ENCODE measurements at places on chromosomes 11 and 22. TPM values are rescaled to one million over a fixed set of nuclear protein-coding genes. Genes with fewer than 3 reads are reported as not detected.

The MAP4K2 gene
- 7.7 TPM for total RNA-seq

GRCh38 chr11:36233204-36233603 lies 56.0 kb downstream of the COMMD9 start:
- no peak for DNase-seq

GRCh38 chr22:19903031-19903430 lies 38.5 kb upstream of the COMT start:
- no peak for DNase-seq

- DNase-seq = no peak
Measured at GRCh38 chr11:94106716-94107115, 21.9 kb upstream of the PANX1 start.

DNA sequence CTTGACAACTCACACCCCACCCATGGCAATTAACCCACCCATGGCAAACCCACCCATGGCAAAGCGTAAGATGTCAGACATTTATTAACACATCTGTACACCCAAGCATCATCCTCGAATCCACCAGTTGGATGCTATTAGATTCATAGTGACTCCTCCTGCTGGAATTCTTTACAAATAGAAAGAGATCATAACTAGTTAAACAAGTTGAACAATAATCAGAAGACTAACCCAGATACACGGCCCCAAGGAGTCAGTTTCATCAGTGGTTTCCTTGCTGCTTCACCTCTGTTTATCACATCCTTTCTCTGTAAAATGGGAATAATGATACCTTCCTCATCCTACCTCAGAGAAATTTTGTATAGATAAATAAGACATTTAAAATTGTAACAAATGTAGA lies 5.1 kb downstream of the GTPBP1 start:
- DNase-seq = no peak

DNA sequence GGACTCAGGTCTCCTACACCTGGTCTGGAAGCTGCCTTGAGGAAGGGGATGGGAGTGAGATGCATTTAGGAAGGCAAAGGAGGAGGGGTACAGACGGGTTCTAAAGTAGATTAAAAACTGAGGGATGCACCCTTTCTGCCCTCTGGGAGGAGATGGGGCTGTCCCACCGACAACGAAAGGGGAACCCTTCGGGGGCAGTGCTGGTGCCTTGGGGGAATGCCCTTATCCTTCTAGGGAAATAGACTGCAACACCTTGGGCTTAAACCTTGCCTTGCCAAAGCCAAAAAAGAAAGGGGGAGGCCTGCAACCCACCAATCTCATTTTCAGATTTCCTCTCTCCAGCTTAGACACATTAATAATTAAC lies 89.8 kb downstream of the PLEKHA7 start:
- no peak for DNase-seq

DNA sequence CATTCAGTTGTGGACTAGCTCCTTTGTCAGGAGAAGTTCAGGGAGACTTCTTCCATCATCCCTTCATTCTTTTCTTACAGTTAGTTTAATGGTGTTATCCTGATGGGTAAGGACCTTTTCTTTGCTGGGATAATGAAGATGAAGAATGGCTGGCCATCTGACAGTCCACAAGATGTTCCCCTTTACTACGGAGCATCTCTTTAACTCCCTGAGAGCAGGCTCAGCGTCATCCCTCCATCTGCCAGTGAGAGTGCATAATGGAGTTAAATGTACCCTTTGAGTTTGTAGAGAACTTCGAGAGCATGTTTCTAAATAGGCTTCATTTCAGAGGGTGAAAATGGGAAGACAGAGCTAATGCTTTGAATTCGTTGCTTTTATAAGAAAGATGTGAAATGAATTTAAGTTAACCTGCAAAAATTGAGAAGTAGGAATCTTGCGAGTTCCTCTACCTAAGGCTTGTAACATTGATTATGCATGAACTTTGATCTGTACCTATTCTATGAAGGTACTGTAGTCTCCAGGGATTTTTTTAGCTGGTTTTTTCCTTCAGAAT lies 1.7 kb downstream of the EP300 start:
- DNase-seq = no peak

DNA sequence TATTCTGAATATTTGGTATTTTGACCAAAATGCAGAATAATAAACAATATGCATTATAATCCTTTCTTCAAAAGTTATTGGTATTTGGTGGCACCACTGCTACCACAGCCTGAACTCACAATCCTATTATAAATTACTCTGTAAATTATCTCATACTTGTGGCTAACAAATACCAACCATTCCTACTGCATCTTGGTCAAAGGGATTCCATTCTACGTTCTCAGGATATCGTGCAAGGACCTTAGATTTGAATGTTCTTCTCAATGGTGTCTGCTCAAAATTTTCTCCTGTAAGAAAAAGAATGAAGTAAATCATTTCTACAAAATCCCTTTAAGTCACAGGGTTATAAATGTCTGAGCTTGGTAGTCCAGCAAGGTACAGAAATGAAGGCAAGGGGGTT lies 58.7 kb downstream of the DENND5A start:
- DNase-seq = no peak

DNA sequence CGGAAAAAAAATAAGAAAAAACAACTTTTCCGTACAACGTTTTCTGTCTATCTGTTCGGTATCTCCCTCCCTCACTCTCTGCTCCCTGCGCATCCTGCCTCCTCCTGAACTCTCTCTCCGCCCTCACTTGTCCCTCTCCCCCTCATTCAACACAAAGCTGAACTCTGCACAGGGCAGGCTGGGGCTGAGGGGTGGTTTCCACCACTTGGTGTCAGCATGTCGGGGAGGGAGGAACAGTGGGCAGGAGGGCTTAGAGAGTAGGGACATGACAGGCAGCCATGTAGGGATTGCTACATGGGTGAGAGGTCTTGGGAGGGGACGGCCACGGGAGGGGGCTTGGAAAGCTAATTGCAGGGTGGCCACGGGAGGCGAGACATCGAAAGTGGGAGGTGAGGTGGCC lies 17.6 kb downstream of the SLC22A12 start:
- no peak for DNase-seq

The ANO5 gene
- 68.9 TPM for total RNA-seq

DNA sequence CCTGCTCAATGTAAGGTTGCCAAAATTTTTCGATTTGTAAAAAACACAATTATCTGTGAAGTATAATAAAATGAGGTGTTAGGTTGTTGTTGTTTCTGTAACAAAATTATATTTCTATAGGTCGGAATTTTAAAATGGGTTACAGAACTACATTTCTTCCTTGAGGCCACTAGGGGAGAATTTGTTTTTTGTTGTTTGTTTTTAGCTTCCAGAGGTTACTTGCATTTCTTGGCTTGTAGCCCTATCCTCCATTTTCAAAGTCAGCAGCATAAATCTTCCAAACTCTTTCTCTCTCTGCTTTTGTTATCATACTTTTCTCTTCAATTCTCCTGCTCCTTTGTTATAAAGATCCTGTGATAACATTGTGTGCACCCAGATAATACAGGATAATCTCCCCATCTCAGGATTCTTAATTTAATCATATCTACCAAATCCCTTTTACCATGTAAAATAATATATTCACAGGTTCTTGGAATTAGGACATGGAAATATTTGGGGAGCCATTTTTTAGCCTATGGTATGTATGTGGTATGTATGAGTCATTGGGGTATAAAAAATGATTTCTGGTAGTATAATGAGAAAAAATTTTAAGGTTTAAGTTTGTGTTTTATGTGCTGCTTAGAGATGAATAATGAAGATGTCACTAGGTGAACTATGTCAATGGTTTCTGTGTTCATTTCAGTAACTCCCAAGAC lies 9.4 kb upstream of the PATL1 start:
- no peak for DNase-seq

The OR51M1 gene
- not detected for total RNA-seq

DNA sequence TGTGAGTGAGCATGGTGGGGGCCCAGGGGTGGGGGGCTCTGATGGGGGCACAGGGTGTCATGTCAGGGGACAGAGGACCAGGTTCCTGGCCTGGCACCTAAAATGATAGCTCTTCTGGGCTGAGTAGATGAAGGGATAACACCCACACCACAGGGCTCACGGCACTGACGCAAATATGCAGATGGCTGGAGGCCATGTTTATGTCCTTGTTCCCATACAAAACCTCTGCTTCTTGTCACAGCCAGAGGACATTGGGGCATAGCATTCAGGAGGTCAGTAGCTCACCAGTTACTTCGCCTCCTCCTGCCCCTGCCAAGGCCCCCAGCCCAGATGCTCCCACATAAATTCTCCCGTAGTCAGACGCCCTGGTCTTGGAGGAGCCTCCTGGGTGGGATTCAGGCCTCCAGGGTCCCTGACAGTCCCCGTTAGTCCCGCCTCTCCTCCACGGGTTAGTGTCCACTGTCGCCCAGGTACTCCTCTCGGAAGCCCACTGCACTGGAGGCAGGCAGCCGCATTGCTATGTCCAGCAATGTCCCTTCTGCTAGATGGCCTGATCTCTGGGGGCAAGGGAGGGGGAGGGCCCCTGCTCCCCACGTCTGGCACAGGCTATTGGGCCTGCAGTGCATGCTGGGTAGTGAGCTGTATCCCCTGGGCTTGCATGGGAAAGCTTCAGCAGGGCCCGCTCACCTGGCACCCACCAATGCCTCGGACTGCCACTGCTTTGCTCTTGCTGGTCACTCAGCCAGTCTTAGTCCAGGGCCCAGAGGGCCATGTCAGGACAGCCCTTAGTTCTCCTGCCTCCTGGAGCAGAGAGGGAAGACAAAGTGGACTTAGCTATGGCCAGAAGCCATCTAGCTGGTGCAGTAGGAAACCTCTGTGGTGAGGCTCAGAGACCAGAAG lies 75.6 kb upstream of the MYOD1 start:
- no peak for DNase-seq

- peak; percentile 90 for DNase-seq
Measured at GRCh38 chr22:21982338-21982965, at the start of gene TOP3B. Gene TOP3B (minus strand): TSS chr22:21982787. CDS start chr22:21975709, 7,078 bp downstream.

DNA sequence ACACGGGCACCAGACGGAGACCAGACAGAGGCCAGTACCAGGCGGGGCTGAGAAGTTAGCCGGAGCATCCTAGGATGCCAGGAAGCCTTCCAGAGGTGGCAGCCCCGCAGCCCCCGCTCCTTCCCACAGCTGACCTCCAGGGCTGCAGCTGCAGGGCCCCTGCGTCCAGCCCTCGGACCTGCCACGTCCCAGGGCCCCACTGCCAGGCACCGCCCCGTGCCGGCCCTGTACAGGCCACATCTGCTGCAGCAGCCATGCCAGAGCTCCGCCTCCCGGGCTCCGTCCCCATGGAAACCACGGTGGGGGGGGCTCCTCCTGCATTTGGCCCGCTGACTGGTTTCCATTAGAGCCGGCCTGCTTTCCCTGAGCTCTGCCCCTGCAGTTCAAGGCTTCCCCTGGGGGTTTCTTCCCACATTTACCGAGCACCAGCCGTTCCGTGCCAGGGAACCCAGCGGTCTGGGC lies 62.5 kb upstream of the PPARA start:
- peak; percentile 95 for DNase-seq

- DNase-seq = no peak
Measured at GRCh38 chr11:123247813-123248379, 52.8 kb upstream of the CLMP start.

The FAM111B gene
- total RNA-seq = 1.0 TPM

The OR52A1 gene
- total RNA-seq = not detected

- peak; percentile 67 for DNase-seq
Measured at GRCh38 chr22:39244496-39245129, at the start of gene PDGFB. Gene PDGFB (minus strand): TSS chr22:39244982. CDS start chr22:39243963, 1,019 bp downstream.

GRCh38 chr11:116862951-116863350 lies 25.5 kb upstream of the APOA1 start:
- no peak for DNase-seq

The FIBIN gene
- 8.6 TPM for total RNA-seq

The UQCC3 gene
- total RNA-seq = 7.8 TPM

- DNase-seq = no peak
Measured at GRCh38 chr11:69385832-69386427, 92.0 kb downstream of the MYEOV start.

- no peak for DNase-seq
Measured at GRCh38 chr11:42465623-42466022, 846.2 kb upstream of the API5 start.

The ELFN2 gene
- 0.19 TPM for total RNA-seq

GRCh38 chr11:20046416-20046815 lies 113.9 kb downstream of the DBX1 start:
- DNase-seq = no peak

DNA sequence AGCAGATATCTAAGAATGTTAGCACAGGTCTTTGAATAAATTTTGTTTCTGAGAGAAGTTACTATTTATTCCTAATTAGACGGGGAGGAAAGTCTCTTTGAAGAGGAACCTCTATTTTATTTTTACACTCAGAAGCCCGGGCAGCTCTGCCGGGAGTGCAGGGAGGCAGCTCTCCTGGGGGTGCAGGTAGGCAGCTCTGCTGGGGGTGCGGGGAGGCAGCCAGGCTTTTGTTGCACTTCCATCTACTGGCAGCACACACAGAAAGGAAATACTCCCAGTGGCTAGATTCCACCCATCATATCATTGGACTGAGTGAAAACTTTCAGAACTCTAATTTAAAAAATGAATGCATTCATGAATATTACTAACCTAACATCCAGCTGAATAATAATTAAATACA lies 24.6 kb downstream of the OR10A6 start:
- no peak for DNase-seq

DNA sequence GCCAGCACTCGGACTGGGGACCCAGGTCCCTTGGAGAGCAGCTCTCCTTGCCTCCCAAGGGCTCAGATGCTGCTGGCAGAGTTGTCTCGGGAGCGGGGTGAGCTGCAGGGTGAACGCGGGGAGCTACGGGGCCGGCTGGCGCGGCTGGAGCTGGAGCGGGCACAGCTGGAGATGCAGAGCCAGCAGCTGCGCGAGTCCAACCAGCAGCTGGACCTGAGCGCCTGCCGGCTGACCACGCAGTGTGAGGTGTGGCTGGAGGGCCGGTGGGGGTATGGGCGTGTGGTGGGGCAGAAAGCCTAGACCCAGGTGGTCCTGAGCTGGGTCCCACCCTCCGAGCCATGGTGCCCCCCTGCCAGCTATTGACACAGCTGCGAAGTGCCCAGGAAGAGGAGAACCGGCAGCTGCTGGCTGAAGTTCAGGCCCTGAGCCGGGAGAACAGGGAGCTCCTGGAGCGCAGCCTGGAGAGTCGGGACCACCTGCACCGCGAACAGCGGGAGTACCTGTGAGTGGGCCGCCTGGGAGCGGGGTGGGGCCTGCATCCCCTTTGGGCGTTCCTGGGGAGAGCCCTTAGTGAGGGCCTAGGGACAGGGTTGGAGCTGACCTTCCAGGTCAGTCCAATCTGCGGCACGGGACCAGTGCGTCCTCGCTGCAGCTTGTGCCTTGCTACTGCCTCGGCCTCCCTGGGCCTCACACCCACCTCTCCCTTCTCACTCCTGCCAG lies 5.8 kb upstream of the RPS6KA4 start:
- no peak for DNase-seq

The TMPRSS13 gene
- not detected for total RNA-seq

The C11orf21 gene
- 43.6 TPM for total RNA-seq

DNA sequence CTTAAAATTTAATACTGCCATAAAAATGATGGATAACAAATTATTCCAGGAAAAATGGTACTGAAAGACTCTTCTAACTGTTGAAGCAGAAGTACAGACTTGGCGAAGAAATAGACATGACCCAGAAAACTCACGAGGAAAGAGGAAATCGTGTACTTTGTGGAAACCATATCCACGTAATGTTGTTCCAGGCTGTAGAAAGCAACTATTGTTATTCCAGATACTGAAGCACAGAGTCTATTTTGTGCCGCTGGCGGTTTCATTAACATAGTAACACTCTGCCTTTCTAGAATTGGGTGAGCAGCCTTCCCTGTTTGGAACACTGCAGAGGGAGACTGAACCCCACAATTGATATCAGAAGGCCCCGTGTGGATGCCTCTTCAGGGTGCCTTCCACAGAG lies 310.6 kb downstream of the TBC1D22A start:
- DNase-seq = no peak

The SPCS2 gene
- 98.4 TPM for total RNA-seq

The JHY gene
- 2.6 TPM for total RNA-seq

- peak; percentile 81 for DNase-seq
Measured at GRCh38 chr22:46578824-46579561, 41.2 kb upstream of the GRAMD4 start.

The KCTD17 gene
- 8.9 TPM for total RNA-seq
